ENCODE measurements at places on chromosomes 1 and 21.
A peak's percentile ranks its signal among the peaks of the same experiment; 100 is the strongest.

DNA sequence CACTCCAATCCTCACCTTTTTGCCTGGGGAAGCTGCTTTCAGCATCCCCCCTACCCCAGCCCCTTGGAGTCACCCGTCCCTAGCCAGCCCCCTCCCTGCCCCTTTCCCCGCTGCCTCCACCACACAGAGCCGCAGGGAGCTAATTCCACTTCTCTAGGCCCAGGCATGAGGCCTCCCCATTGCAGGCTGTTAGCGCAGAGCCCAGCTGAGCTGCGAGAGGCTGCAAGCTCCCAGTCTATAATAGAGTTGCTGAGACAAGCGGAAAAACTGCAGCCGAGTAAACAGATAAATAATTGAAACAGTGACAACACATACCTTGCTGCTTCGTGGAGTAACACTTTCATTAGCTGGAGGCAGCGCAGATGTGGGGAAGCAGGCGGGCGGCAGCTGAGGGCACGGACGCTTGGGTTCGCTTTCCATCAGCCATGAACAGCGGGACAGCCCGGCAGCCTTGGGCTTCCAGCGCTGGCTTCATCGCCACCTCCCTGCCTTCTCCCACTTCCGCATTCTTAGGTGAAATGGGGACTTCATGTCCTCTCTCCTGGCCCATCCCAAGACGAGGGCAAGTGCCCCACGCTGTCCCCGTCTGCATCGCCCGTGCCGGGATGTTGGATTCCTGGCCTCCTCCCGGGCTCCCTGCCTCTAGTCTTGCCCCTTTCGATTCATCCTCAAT is 183.3 kb downstream of the IGSF21 start:
- no peak overlapping the region for H3K27ac ChIP-seq
- DNase-seq, result no peak
- H3K27me3 ChIP-seq, result peaks cover 71% of the 10 kb centered on the region
- no peak overlapping the region for H3K4me3 ChIP-seq

GRCh38 chr1:209993061-209993830 is 55.2 kb downstream of the SYT14 start:
- DNase-seq, result no peak
- H3K4me1 ChIP-seq, result peaks cover 12% of the 10 kb centered on the region
- H3K27ac ChIP-seq, result no peak overlapping the region
- H3K4me3 ChIP-seq, result no peak overlapping the region
- H3K36me3 ChIP-seq, result no peaks in the 10 kb centered on the region

DNA sequence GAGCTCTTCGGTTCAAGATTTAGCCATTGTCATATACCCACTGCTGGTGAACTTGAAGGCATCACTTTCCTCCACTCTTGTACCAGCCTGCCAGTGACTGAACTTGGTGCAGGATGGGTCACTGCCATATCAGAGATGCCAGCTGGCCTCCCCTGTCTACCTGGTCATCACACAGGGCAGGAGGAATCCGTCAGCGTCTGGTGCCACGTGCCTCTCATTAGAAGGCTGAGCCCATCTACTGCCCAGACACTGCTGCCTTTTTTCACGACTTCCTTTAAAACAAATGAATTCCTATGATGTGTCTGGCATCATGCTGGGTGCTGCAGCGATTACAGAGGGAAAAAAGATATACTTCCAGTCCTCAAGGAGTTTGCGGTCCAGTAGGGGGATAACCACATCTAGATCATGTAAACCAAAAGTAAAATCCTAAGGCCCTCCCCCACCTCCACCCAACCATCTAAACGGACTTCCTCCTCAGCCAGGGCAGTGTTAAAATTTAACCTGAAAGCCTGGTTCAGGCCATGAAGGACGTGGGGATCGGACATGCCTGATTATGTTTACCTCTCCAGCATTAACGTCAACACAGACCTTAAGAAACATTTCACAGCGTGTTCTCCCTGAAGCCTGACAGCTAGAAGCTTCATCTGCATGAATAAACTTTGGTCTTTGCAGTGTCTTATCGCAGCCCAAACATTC is 29.2 kb upstream of the PDE9A start:
- H3K27ac ChIP-seq, result no peak overlapping the region
- DNase-seq, result no peak
- no peaks in the 10 kb centered on the region for H3K36me3 ChIP-seq
- peaks cover 72% of the 10 kb centered on the region for H3K27me3 ChIP-seq
- no peaks in the 10 kb centered on the region for H3K4me1 ChIP-seq
- H3K4me3 ChIP-seq, result no peak overlapping the region

- no peaks in the 10 kb centered on the region for H3K36me3 ChIP-seq
- no peak for DNase-seq
- no peak overlapping the region for H3K4me3 ChIP-seq
- no peaks in the 10 kb centered on the region for H3K4me1 ChIP-seq
- H3K27ac ChIP-seq, result no peak overlapping the region
Measured at GRCh38 chr1:94721240-94721639, 98.9 kb upstream of the SLC44A3 start.

GRCh38 chr1:240244968-240245628 is 153.4 kb downstream of the FMN2 start:
- H3K4me1 ChIP-seq, result peaks cover 13% of the 10 kb centered on the region
- no peak overlapping the region for H3K4me3 ChIP-seq
- H3K36me3 ChIP-seq, result no peaks in the 10 kb centered on the region
- H3K27me3 ChIP-seq, result no peaks in the 10 kb centered on the region

GRCh38 chr1:33724348-33724747 is 139.5 kb upstream of the HMGB4 start:
- H3K27ac ChIP-seq, result no peak overlapping the region
- H3K27me3 ChIP-seq, result no peaks in the 10 kb centered on the region
- no peaks in the 10 kb centered on the region for H3K4me1 ChIP-seq
- no peak for DNase-seq
- no peak overlapping the region for H3K4me3 ChIP-seq

- H3K27ac ChIP-seq, result no peak overlapping the region
- DNase-seq, result no peak
- no peaks in the 10 kb centered on the region for H3K4me1 ChIP-seq
- peaks cover 24% of the 10 kb centered on the region for H3K27me3 ChIP-seq
- H3K36me3 ChIP-seq, result no peaks in the 10 kb centered on the region
- H3K4me3 ChIP-seq, result no peak overlapping the region
Measured at GRCh38 chr1:175755516-175756070, 12.2 kb upstream of the TNR start.

DNA sequence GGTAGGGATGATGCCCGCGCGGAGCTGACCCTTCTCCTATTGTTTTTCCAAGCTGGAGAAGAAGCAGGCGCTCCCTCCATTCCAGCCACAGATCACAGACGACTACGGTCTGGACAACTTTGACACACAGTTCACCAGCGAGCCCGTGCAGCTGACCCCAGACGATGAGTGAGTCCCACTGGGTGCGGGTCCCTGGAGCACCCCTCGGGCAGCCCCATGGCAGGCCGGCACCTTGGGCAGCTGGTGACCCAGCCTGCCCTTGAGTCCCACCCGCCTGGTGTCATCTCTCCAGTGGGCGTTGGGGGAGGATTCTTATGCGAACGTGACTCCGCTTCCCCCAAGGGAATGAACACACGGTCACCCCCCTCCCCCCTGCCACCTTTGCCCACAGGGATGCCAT is 10.0 kb downstream of the FAAP20 start:
- H3K27ac ChIP-seq, result no peak overlapping the region
- peaks cover 17% of the 10 kb centered on the region for H3K4me1 ChIP-seq
- no peak overlapping the region for H3K4me3 ChIP-seq
- H3K36me3 ChIP-seq, result no peaks in the 10 kb centered on the region

- no peak overlapping the region for H3K4me3 ChIP-seq
- H3K4me1 ChIP-seq, result peaks cover 14% of the 10 kb centered on the region
- DNase-seq, result no peak
- H3K27ac ChIP-seq, result no peak overlapping the region
- no peaks in the 10 kb centered on the region for H3K36me3 ChIP-seq
- H3K27me3 ChIP-seq, result peaks cover 29% of the 10 kb centered on the region
Measured at GRCh38 chr21:31905503-31906451, 33.0 kb downstream of the HUNK start.

GRCh38 chr1:6010554-6010953 is 18.3 kb upstream of the NPHP4 start:
- H3K27ac ChIP-seq, result no peak overlapping the region
- DNase-seq, result no peak
- no peaks in the 10 kb centered on the region for H3K36me3 ChIP-seq
- no peaks in the 10 kb centered on the region for H3K27me3 ChIP-seq
- no peaks in the 10 kb centered on the region for H3K4me1 ChIP-seq

GRCh38 chr1:94854458-94855306 is 34.5 kb downstream of the SLC44A3 start:
- DNase-seq, result peak; percentile 99
- H3K4me3 ChIP-seq, result peak overlapping the region; percentile 65
- peak overlapping the region; percentile 97 for H3K27ac ChIP-seq

GRCh38 chr1:7388488-7389185 is 382.5 kb upstream of the VAMP3 start:
- peak overlapping the region; percentile 49 for H3K27ac ChIP-seq
- no peak overlapping the region for H3K4me3 ChIP-seq
- no peaks in the 10 kb centered on the region for H3K36me3 ChIP-seq
- H3K27me3 ChIP-seq, result no peaks in the 10 kb centered on the region

- peak; percentile 99 for DNase-seq
- peaks cover 54% of the 10 kb centered on the region for H3K4me1 ChIP-seq
- no peak overlapping the region for H3K4me3 ChIP-seq
- no peaks in the 10 kb centered on the region for H3K36me3 ChIP-seq
- H3K27ac ChIP-seq, result peak overlapping the region; percentile 78
Measured at GRCh38 chr1:172637522-172637921, 21.4 kb upstream of the FASLG start.

DNA sequence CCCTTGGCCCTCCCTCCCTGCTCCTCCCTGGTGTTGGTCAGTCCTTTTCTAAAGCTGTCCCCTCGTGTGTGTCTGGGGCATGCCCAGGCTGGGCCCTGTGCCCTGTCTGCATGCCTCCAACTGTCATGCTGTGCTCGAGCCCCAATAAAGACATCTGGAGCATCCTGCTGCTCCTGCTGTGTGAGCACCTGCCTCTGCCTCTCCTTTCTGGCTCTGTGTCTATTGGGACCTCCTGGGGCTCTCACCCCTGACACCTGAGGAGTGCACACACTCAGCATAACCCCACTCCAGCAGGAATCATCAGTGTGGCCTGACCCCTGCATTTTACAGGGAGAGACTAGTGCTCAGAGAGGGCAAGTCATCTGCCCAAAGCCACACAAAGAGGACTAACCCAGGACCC is 23.7 kb downstream of the KCNC4 start:
- no peak overlapping the region for H3K27ac ChIP-seq
- no peak for DNase-seq
- no peak overlapping the region for H3K4me3 ChIP-seq
- H3K27me3 ChIP-seq, result no peaks in the 10 kb centered on the region
- peaks cover 35% of the 10 kb centered on the region for H3K4me1 ChIP-seq

DNA sequence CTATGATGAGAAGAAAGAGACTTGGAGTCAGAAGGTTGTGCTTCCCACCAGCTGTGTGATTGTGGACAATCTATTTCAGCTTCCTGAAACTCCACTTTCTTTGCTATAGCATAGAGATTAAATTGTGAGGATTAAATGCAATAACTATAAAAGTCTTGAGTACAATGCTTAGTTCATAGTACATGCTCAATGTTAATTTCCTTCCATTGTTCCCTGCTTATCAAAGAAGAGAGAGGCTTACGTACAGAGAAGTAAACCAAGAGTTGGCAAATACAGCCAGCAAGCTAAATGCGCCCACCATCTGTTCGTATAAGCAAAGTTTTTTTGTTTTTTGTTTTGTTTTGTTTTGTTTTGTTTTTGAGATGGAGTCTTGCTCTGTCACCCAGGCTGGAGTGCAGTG is 317.9 kb upstream of the NFIA start:
- H3K27me3 ChIP-seq, result peaks cover 19% of the 10 kb centered on the region
- no peaks in the 10 kb centered on the region for H3K4me1 ChIP-seq
- H3K36me3 ChIP-seq, result no peaks in the 10 kb centered on the region
- no peak for DNase-seq
- no peak overlapping the region for H3K27ac ChIP-seq

DNA sequence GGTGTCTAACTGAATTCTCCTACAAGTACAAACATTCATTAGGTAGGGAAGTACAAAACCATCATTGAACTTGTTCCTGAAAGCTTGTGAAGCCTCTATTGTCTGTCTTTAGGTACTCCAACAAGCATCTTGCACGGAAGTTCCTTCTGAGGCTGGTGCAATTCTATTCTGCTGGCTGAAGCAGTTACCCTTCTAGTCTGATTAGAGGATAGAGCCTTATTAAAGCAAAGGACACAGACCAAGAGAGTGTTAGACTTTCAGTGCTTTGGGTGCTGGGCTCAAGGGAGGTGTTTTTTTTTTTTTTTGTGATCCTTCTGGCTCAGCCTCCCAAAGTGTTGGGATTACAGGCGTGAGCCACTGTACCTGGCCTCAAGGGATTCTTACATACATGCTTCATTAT is 43.8 kb downstream of the HHAT start:
- H3K36me3 ChIP-seq, result no peaks in the 10 kb centered on the region
- no peak overlapping the region for H3K4me3 ChIP-seq
- no peaks in the 10 kb centered on the region for H3K27me3 ChIP-seq
- no peak overlapping the region for H3K27ac ChIP-seq
- DNase-seq, result no peak
- H3K4me1 ChIP-seq, result peaks cover 37% of the 10 kb centered on the region

DNA sequence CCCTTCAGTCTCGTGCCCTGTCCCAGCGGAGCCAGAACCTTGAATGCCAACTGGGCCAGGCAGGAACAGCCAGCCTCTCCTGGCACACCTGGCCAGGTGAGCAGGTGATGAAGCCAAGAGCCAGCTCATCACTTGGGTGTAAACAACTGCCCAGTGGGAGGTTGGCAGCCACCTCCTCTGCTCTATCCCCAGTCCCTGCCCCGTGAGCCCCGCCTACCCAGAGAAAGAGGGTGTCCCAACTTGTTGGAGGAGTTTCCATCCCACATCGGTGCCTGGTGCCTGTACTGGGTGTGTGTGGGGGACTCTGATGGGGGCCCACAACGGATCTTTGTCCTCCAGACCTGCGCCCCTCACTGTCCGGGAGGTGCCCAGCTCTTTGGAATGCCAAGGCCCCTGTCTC is 17.8 kb upstream of the FAM131C start:
- DNase-seq, result peak; percentile 64
- peaks cover 20% of the 10 kb centered on the region for H3K4me1 ChIP-seq
- no peaks in the 10 kb centered on the region for H3K36me3 ChIP-seq
- H3K27me3 ChIP-seq, result no peaks in the 10 kb centered on the region
- no peak overlapping the region for H3K27ac ChIP-seq

DNA sequence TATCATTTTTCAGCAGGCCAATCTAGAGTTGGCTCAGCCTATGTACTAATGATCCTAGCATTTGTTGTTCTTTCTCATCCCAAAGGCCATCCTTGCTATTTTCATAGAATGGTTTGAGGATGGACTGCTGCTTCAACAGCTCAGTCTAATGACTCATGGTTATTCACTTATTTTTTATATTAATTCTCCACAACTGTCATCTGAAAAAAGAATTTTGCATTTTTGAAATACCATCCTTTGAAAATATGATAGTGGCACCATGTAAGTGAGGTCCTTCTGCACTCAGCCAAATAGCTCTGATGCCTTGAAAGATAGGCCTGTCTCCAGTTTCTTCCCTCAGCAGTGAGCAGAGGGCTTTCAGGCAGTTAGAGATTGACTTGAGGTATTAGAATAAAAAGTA is 377.5 kb downstream of the LMO4 start:
- H3K4me1 ChIP-seq, result no peaks in the 10 kb centered on the region
- no peaks in the 10 kb centered on the region for H3K27me3 ChIP-seq
- peak; percentile 14 for DNase-seq
- no peaks in the 10 kb centered on the region for H3K36me3 ChIP-seq
